ENCODE measurements at places on chromosomes 3 and 15.
A peak's percentile ranks its signal among the peaks of the same experiment; 100 is the strongest.

DNA sequence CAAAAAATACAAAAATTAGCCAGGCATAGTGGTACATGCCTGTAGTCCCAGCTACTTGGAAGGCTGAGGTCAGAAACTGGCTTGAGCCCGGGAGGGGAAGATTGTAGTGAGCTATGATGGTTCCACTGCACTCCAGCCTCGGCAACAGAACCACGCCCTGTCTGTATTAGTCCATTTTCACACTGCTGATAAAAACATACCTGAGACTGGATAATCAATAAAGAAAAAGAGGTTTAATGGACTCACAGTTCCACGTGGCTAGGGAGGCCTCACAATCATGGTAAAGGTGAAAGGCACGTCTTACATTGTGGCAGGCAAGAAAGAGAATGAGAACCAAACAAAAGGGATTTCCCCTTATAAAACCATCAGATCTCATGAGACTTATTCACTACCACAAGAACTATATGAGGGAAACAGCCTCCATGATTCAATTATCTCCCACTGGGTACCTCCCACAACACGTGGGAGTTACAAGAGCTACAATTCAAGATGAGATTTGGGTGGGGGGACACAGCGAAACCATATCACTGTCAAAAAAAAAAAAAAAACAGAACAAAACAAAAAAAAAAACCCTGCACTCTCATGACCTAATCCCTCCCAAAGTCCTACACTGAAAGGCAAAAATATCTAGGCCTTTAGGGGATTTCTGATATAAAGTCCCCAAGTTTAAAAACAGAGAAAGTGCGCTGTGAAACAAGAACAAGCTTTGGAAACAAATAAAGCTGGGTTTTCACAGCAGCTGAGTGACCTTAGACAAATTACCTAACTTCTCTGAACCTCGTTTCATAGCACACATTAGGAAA, 224.7 kb downstream of the IGSF11 start:
- no peak overlapping the region for H3K4me3 ChIP-seq
- H3K4me1 ChIP-seq = no peaks in the 10 kb centered on the region
- no peak overlapping the region for H3K27ac ChIP-seq
- H3K36me3 ChIP-seq = no peaks in the 10 kb centered on the region
- no peak for DNase-seq

GRCh38 chr3:143822374-143822773, 25.9 kb downstream of the SLC9A9 start:
- no peaks in the 10 kb centered on the region for H3K4me1 ChIP-seq
- no peak overlapping the region for H3K4me3 ChIP-seq
- no peaks in the 10 kb centered on the region for H3K27me3 ChIP-seq
- H3K27ac ChIP-seq = no peak overlapping the region
- DNase-seq = no peak

- H3K27ac ChIP-seq = no peak overlapping the region
- no peak overlapping the region for H3K4me3 ChIP-seq
- H3K27me3 ChIP-seq = peaks cover under 1% of the 10 kb centered on the region
- H3K36me3 ChIP-seq = no peaks in the 10 kb centered on the region
These were observed 48.2 kb upstream of the GATA2 start for GRCh38 chr3:128541246-128541645.

GRCh38 chr3:196280689-196281440, 6.7 kb downstream of the PCYT1A start:
- H3K27me3 ChIP-seq = no peaks in the 10 kb centered on the region
- peaks cover 80% of the 10 kb centered on the region for H3K4me1 ChIP-seq
- H3K36me3 ChIP-seq = no peaks in the 10 kb centered on the region
- DNase-seq = no peak

- peak overlapping the region; percentile 74 for H3K27ac ChIP-seq
- peaks cover 14% of the 10 kb centered on the region for H3K36me3 ChIP-seq
- DNase-seq = peak; percentile 62
- H3K4me1 ChIP-seq = peaks cover 100% of the 10 kb centered on the region
These were observed 130.3 kb downstream of the GHSR start for GRCh38 chr3:172317984-172318383.
